ENCODE measurements at places on chromosomes 13 and 19.
A peak's percentile ranks its signal among the peaks of the same experiment; 100 is the strongest.

DNA sequence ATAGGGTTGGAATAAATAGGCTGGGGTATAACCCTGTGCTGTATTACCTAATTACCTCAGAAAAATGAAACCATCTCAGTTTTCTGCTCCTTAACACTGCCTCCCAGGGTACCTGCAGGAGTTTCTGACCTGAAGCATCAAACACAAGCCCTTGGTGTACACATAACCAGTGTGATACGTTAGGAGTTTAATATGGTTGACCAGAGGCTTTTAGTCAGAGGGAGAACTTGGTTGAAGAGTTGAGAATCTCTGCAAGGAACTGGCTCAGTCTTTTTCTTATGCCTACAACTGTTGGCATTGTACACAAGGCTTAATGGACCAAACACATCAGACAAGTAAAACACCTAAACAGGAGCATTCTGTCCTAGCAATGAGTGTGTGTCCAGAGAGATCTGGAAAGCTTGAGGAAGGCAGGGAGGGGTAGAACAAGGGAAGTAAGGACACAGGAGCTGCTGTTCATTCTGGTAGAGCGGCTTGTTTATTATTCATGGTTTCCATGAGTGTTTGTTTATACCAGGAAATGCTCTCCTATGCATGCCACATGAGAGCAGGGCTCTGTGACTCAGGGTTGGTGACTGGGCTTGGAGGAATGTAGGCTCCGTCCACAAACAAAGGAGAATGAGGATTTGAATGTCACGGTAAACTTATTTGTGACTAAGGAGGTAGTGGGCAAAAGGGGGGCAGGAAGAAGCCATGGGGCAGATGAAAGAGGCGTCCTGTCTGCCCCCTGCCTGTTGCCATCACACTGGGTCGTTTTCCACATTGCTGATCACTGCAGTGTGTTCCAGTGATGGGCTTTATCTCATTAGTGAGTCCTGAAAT lies 11.9 kb upstream of the SPATA13 start:
- peak; percentile 7 for DNase-seq

GRCh38 chr13:28470296-28470695 lies 24.6 kb downstream of the FLT1 start:
- no peak for DNase-seq

GRCh38 chr19:16384688-16385087 lies 60.1 kb downstream of the KLF2 start:
- DNase-seq, result no peak

DNA sequence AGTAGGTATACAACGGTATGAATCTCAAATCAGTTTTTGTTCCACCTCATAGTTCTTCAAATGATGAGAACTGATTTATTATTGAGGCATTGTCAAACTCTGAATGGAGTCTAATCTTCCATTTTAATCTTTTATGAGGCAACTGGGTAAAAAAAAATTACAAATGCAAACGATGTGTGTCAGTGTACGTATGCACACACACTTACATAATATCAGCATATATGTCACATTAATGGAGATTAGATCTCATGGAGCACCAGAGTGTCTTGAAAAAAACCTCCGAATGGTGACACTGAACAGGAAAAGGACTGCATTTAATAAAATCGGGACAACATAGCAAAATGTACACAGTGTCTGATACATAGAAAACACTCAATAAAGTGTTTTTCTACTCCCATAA lies 842.7 kb downstream of the EFNB2 start:
- DNase-seq, result no peak

GRCh38 chr13:107375701-107376340 lies 807.9 kb upstream of the ARGLU1 start:
- no peak for DNase-seq

GRCh38 chr19:10321417-10321797 lies 5.6 kb upstream of the FDX2 start:
- no peak for DNase-seq

- DNase-seq, result no peak
These were observed 133.0 kb downstream of the URI1 start for GRCh38 chr19:30074741-30075715.

- peak; percentile 47 for DNase-seq
These were observed 146.4 kb upstream of the VSTM2B start for GRCh38 chr19:29379257-29380021.

DNA sequence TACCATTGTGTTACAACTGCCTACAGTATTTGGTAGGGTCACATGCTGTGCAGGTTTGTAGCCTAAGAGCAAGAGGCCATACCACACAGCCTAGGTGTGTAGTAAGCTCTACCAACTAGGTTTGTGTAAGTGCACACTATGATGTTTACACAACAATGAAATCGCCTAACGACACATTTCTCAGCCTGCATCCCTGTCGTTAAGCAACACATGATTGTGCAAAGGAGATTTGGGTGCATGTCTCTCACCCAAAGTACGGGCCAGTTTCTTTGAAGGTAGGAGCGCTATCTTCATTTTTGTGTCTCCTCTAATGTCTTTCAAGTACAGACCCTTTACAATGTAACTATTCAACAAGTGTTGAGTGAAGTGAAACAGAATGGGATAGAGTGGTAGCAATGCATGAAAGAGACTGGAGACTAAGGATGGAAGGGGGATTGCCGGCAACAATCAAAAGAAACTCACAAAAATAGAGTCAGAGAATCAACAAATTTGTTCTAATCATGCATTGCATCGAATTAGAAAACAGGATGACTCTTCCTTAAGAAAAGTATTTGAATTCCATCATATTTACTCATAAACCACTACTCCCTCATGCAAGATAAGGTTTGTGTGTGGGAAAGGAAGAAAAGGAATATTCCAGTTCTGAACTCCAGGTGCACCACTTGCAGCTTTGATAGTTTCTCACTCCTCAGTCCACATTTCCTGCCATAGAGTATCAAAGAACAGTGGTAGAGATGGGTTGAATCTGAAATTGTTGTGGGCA lies 60.2 kb upstream of the TNFRSF19 start:
- DNase-seq, result no peak

DNA sequence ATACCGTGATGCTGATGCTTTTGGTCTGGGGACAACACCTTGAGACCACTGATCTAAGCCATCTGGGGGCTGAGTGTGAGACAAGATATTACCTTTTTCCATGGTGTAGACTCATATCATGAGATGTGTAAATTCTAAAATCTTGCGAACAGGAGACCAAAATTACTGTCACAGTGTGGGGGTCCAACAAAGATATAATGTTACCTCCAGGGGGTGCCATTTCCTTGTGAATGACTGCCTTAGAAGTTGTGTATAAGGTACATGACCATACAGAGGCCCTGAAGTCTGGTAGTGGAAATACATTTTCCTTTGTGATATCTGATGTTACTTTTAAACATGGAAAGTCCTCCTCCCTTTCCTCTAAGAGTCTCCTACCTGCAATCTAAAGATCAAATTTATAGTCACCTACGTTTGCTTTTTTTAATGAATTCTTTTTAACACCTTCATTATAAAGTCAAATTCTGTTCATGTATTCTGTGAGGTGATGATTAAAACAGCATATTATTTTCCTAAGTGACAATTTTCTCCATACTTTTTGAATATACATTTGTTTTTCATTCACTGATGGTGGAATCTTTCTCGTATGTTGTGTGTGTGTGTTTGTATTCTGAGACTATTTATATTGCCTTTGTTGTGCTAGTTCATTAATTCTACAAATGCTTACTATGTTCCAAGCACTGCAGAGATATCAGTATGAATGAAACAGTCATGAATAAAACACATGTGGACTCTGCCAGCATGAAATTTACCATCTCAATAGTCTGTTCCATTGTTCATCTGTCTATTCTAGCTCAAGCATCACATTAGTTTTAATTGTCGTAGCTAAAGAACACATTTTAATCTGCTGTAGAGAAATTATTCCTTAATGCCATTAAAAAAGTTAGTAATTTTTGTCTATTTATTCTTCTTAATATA lies 113.7 kb downstream of the RFC3 start:
- no peak for DNase-seq

- DNase-seq, result no peak
These were observed 282.0 kb downstream of the DNAJC15 start for GRCh38 chr13:43305416-43305815.

- DNase-seq, result no peak
These were observed 6.3 kb downstream of the ARGLU1 start for GRCh38 chr13:106561551-106562170.

GRCh38 chr19:6312018-6312417 lies 21.4 kb downstream of the ACER1 start:
- no peak for DNase-seq

- DNase-seq, result no peak
These were observed 152.2 kb upstream of the UBL3 start for GRCh38 chr13:30002577-30002976.

GRCh38 chr13:60162096-60162495 lies 1.6 kb downstream of the DIAPH3 start:
- DNase-seq, result no peak

DNA sequence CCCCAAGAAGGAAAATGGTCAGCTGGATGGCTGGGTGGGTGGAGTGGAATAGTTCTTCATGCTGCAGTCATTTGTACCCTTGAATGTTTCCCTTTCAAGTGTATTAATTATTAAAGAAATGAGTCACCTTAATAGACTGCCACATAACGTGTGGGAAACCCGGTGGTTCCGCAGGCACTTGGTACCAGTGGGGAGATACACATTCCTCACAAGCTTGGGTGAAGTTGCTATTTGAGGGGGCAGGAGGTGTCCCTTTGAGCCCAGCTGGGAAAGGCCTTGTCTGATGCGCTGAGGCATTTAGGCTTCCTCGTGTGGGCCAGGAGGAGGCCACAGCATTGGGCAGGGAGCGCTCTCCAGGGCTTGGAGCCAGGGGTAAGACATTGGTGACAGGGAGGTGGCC lies 57.7 kb downstream of the ATP8A2 start:
- DNase-seq, result no peak

- no peak for DNase-seq
These were observed 9.5 kb downstream of the EVI5L start for GRCh38 chr19:7839476-7839875.

DNA sequence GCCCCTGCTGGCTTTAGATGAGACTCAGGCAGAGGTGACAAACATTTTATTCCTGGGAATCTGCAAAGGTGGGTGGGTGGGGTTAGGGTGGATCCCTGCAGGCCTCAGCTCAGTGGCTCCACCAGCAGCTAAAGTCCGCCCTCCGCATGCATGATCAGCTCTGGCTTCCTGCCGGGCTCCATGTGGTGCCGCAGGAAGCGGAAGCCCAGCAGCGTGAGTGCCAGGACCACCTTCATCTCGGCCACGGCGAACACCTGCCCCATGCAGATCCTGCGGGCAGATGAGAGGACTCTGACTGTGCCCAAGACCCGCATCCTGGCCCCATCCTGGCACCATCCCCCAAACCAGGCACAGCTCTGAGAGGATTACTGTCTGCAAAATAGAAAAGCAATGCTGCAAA lies 26.3 kb downstream of the CYP4F2 start:
- DNase-seq, result no peak

- DNase-seq, result no peak
These were observed 20.6 kb downstream of the PBX4 start for GRCh38 chr19:19597809-19598306.

DNA sequence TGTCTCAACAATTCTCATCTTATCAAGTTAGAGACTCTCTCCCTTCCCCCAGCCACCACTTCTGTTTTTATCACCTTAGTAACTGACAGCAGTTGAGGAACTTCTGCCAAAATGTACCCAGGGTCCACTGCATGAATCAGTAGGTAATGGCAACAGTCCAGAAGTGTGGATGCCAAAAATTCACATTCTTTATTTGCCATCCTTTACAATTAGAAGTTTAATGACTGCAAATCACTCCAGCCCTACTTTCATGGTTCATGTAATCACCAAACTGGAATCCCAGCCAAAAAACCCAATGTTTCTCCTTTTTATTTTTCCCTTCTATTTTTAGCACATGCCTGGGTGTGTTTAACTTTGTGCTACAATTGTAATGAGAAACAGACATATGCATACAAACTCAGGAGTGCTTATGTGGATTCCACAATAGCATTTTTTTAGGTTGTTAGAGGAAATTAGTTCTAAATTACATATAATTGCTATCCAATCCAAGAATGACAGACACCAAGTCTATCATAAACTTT lies 243.5 kb downstream of the RGCC start:
- peak; percentile 57 for DNase-seq

DNA sequence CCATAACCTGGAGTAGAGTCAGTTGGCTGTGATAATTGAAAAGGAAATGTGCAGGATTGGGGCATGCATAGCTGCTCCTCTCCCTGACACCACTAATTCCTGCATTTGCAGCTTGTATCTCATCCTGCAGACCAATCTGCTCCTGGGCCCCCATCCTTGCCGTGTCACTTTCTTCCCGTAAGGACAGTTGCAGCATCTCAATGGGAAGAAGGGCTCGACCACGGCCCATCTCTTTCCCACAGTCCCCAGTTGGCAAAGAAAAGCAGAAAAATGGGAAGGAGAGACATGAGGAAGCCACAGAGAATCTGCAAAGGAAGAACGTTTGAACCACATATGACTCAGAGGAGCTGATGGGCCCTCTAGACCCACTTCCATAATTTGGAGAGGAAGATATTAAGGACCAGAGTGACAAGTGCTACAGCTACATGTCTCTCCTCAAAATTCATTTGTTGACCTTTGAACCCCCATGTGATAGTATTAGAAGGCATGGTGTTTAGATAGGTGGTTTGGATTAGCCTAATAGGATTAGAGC lies 1.8 kb upstream of the SIGLEC12 start:
- DNase-seq, result no peak

DNA sequence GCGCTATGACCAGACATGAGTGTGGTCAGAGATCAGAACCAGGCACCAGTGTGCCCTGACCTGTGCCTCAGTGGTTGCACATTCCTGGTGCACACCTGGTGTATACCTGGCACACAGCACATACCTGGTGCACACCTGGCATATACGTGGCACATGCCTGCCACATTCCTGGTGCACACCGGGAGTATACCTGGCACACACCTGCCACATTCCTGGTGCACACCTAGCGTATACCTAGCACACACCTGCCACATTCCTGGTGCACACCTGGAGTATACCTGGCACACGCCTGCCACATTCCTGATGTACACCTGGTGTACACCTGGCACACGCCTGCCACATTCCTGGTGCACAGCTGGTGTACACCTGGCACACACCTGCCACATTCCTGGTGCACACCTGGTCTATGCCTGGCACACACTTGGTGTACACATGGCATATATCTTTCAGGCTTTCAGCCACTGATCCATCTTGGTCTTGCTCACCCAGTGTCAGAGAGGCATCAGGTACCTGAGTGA lies 61.3 kb upstream of the ADGRL1 start:
- DNase-seq, result no peak

GRCh38 chr19:46552891-46553290 lies 48.2 kb upstream of the CALM3 start:
- no peak for DNase-seq

GRCh38 chr13:45021250-45021649 lies 31.9 kb downstream of the GPALPP1 start:
- no peak for DNase-seq
